ENCODE measurements at places on chromosomes 7 and 10. TPM values are rescaled to one million over a fixed set of nuclear protein-coding genes. Genes with fewer than 3 reads are reported as not detected.

Gene NUP205
- 44.5 TPM for total RNA-seq

Gene NXPH1
- 94.6 TPM for total RNA-seq

Gene ABCA13
- 0.92 TPM for total RNA-seq

Gene TRIM4
- 12.5 TPM for total RNA-seq

Gene DNAJB6
- total RNA-seq, result 187 TPM

Gene VAX1
- 4.6 TPM for total RNA-seq

Gene VWDE
- 2.1 TPM for total RNA-seq

Gene TEX47
- total RNA-seq, result not detected

Gene SLC18A3
- total RNA-seq, result 2.8 TPM

Gene SPDYE1
- not detected for total RNA-seq

Gene CYP3A7
- total RNA-seq, result not detected

Gene ELN
- 33.2 TPM for total RNA-seq

Gene GUSB
- 15.7 TPM for total RNA-seq

Gene MYL10
- total RNA-seq, result not detected

Gene MYH16
- not detected for total RNA-seq

Gene MRC1
- 3.0 TPM for total RNA-seq

Gene NUTM2E
- total RNA-seq, result 0.46 TPM

Gene AKR1C8
- total RNA-seq, result not detected

Gene DEPP1
- 6.2 TPM for total RNA-seq

Gene AKR1C1
- 29.1 TPM for total RNA-seq

Gene UCN3
- not detected for total RNA-seq

All from diencephalon (tissue), 1 donor.